Stimulated activated CD8-positive, alpha-beta memory T cell treated with anti-CD3 and anti-CD28 coated beads, Interleukin-15, amount 100 ng/mL, for 24 hours (primary cell): ENCODE measurements at places on chromosomes 5 and 9.

GRCh38 chr9:72807765-72808445 lies 144.9 kb downstream of the ALDH1A1 start:
- no peak for DNase-seq

DNA sequence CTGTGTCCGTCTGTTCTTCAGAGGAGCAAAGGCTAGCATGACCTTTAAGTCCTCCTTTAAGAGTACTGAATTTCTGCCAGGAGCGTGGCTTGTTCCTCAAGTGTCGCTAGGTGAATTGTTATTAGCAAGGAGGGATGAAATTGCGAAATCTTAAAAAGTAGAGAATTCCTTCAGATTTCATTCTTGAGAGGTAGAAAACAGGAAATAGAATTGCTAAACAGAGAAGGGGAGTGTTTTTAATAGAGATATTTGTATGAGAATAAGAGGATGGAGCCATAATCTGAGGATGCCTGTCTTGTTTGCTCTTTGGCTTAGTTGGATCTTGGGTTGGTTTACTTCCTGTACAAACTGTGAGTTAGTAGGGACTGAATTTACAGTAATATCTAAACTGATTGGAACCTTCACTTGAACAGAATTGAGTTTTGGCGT lies 39.2 kb downstream of the EXOSC2 start:
- no peak for DNase-seq

DNA sequence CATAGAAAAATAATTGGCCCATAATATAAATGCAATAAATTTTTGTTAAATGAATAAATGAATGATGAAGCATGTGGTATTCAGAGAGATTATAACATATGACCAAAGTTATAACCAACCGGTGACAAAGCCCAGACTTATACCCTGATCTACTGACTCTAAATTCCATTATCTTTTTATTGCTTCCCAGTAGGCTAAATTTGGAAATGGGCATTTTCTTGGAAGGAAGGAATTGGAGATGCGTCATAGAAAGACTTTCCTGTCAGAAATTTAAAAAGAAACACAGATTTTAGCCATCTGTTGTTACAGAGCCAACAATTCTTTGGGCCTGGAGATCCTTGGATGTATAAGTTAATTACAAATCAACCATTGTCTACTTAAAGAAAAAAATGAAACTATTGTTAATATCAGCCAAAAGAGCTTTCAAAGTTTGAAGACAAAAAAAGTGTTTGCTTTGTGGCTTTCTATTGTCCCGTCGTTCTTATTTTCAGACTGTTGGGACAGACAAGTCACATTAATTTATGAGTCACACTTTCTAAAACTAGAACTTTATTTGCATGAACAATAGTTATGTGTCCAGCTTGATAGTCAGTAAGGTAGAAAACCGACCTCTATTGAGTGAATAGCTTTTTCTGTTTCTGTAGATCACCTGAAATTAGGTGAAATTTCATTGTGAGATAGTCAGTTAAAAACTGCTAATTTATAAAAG lies 428.7 kb downstream of the GABRG2 start:
- no peak for DNase-seq

GRCh38 chr9:127059030-127059429 lies 63.4 kb downstream of the ANGPTL2 start:
- no peak for DNase-seq

DNA sequence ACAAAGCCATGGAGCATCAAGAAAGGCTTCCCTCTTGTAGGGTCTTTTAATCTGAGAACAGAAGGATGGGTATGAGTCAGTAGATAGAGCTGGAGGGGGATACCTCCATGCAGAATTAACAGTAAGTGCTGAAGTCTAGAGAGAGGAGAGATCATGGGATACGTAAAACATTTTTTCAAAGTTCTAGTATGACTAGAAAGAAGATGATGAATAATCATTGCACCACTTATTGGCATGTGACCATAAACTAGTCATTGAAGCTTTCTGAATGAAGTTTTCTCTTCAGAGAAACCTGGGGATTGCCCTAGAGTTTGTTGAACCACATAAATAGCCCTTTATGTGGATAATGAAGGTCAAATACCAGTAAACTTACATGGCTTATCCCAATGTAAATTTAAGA lies 48.6 kb upstream of the PTPRD start:
- no peak for DNase-seq

GRCh38 chr5:14449052-14449661 lies 132.4 kb upstream of the OTULINL start:
- no peak for DNase-seq

- no peak for DNase-seq
Measured at GRCh38 chr9:135908754-135909204, 1.4 kb upstream of the CAMSAP1 start.

DNA sequence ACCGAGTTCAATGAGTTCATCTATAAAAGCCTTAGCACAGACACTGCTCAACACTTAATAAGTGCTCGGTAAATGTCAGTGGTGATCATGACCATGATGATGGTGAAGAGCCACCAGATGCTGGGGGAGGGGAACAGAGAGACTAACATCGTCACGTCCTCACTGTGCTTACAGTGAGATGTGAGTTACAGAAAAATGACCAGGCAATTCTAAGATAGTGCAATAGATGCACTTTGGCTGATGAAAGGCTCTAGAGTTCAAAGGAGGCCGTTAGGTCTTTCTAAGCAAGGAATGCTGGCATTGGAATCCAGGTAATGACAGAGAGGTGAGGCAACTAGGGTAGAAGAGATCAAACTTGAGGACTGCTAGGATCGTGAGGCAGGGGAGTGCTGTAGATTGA lies 36.7 kb downstream of the ARL15 start:
- DNase-seq = no peak
